OCI-M1 (cell line): ENCODE measurements at places on chromosomes 5 and 9.

GRCh38 chr5:179806250-179807048 is at the start of gene MGAT4B:
Gene MGAT4B (minus strand): TSS chr5:179806866. CDS start chr5:179806583, 283 bp downstream.
- DNase-seq, result peak; percentile 89

- DNase-seq, result no peak
Measured at GRCh38 chr9:89917861-89918260, 313.0 kb downstream of the GADD45G start.

DNA sequence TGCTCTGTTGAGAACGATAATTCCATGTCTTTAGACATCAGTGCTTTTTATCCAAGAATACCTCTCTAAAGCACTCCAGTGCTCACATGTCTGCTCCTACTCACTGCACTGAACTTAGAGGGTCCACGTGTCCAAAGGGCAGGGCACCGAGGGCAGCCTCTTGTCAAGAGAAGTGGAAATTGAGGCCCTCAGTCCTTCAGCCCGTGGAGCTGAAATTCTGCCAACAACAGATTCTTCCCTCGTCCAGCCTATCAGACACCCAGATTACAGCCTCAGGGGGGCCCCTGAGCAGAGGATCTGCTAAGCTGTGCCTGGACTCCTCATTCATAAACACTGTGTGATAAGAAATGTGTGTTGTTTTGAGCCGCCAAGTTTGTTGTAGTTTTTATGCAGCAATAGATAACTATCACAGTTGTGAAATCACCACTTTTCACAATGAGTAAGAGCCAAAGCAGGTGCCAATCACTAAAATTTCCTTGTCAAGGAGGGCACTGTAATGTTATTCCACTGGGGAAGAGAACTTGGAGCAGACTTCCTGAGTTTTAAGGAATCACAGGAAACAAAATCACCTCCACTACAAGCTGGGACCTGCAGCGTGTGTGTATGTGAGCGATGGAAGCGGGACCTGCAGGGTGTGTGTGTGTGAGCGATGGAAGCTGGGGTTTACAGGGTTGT is 58.8 kb upstream of the IGFBPL1 start:
- DNase-seq, result no peak

- peak; percentile 36 for DNase-seq
Measured at GRCh38 chr5:78648359-78649210, at the start of gene LHFPL2. Gene LHFPL2 (minus strand): TSS chr5:78648772. CDS start chr5:78510213, 138,559 bp downstream.

DNA sequence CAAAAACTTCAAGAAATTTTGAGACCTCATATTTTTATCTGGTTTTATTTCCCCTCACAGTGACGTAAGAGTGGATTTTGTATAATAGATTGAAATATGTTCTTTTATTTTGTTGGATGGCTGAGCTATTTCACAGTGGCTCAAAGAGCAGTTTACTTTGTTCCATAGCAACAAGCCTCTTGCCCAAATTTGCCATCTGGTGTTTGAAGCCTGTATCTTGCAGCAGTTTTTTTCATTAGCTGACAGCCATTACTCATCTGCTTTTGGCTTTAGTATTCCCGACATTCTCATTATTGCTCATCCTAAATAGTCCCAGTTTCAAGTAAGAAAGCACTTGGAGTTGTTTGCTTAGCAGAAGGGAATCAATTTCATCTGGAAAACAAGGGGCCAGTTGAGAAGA is 36.3 kb downstream of the GDA start:
- DNase-seq, result no peak

- no peak for DNase-seq
Measured at GRCh38 chr5:27810458-27810857, 772.1 kb upstream of the CDH9 start.
